ENCODE measurements at places on chromosomes 1 and 21. TPM values are rescaled to one million over a fixed set of nuclear protein-coding genes. Genes with fewer than 3 reads are reported as not detected.

GPR3 gene
- 0.18 TPM for total RNA-seq

OR2L2 gene
- not detected for total RNA-seq

OR10J1 gene
- total RNA-seq: not detected

AVPR1B gene
- total RNA-seq: 1.3 TPM

S100A5 gene
- total RNA-seq: not detected

B3GALT5 gene
- total RNA-seq: 2.9 TPM

EVA1C gene
- 48.7 TPM for total RNA-seq

HAX1 gene
- total RNA-seq: 54.6 TPM

ADAMTS1 gene
- total RNA-seq: 268 TPM

CA14 gene
- not detected for total RNA-seq

PTGS2 gene
- 30.9 TPM for total RNA-seq

FAM163A gene
- total RNA-seq: not detected

ALX3 gene
- total RNA-seq: not detected

SPRR3 gene
- not detected for total RNA-seq

APCS gene
- total RNA-seq: not detected

DLGAP3 gene
- not detected for total RNA-seq

SLAMF6 gene
- 0.37 TPM for total RNA-seq

USP33 gene
- total RNA-seq: 70.6 TPM

CITED4 gene
- 2.6 TPM for total RNA-seq

IL24 gene
- not detected for total RNA-seq

SYT14 gene
- not detected for total RNA-seq

SFN gene
- 78.1 TPM for total RNA-seq

WARS2 gene
- total RNA-seq: 13.6 TPM

TDRD10 gene
- 1.0 TPM for total RNA-seq

LRRC38 gene
- total RNA-seq: not detected

RGS16 gene
- total RNA-seq: 5.3 TPM

OR2T6 gene
- not detected for total RNA-seq

NUAK2 gene
- 0.58 TPM for total RNA-seq

CATSPERE gene
- total RNA-seq: not detected

P3R3URF gene
- total RNA-seq: not detected

TMEM52 gene
- not detected for total RNA-seq

HIVEP3 gene
- total RNA-seq: 65.3 TPM

MPL gene
- total RNA-seq: not detected

AMIGO1 gene
- total RNA-seq: 2.6 TPM

TBCE gene
- 23.7 TPM for total RNA-seq

MAGOH gene
- total RNA-seq: 58.3 TPM

RUNX1 gene
- total RNA-seq: 102 TPM

CYP2J2 gene
- total RNA-seq: 1.0 TPM

HRNR gene
- 0.45 TPM for total RNA-seq

TMPRSS3 gene
- not detected for total RNA-seq

HSD3B1 gene
- total RNA-seq: not detected

TMIGD3 gene
- total RNA-seq: not detected

NUDT4B gene
- not detected for total RNA-seq

RIPPLY3 gene
- not detected for total RNA-seq

EDARADD gene
- total RNA-seq: 13.8 TPM

LINGO4 gene
- not detected for total RNA-seq

GPBP1L1 gene
- 346 TPM for total RNA-seq

TIPRL gene
- total RNA-seq: 18.2 TPM

MROH7 gene
- 24.1 TPM for total RNA-seq

CFAP74 gene
- not detected for total RNA-seq

C1orf115 gene
- total RNA-seq: 9.3 TPM

MFAP2 gene
- 9.5 TPM for total RNA-seq

TMCC2 gene
- not detected for total RNA-seq
